ENCODE measurements at places on chromosomes 4 and X.
A peak's percentile ranks its signal among the peaks of the same experiment; 100 is the strongest.

DNA sequence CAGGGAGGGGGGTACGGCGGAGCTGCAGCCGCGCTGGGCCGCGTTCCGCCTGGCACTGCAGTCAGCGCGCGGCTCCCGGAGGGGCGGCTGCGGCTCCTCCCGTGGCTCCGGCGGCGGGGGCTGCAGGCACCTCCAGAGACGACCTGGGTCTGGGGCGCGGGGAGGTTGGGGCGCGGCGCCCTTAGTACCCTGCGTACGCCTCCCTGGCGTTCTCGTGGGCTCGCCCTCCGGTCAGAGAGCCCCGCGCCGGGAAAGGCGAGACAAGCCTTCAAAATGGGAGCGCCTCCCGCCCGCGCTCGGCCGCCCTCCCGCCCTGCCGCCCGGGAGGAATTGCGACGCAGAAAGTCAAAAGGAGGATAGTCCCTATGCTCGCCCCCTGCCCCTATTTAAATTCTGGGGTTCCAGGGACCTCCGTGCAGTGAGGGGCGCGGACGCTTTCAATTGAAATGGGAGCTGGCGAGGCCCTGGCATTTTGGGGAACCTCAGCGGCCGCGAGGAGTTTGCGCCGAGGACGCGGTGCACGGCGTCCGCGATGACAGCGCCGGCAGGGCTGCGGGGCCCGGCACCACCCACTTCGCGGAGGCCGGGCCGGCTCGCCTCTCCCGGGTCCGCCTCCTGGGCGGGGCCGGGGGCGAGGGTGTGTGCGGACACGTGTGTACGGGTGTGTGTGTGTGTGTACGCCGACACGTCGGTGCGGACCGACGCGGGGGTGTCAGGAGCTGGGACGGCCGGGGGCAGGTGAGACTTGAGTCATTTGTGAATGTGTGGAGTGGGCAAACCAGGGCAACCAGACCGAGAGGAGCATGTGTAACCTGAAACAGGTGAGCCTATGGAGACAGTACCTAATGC lies 544 bp downstream of the HERC3 start:
- DNase-seq = no peak

DNA sequence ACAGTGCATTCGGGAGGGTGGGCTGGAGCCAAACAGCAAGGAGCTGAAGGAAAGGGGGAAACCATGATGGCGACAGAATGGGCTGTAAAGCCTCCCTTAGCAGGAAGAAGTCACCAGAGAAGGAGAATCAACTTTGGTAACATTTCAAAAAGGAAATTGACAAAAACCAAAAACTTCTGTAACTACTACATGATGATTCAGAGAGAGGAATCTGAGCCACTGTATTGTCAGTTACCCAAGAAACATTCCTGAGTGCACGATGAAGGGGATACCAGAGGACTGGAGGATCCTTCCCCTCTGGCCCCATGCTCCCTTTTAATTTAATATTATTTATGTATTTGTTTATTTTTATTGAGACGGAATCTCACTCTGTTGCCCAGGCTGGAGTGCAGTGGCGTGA lies 26.3 kb downstream of the PDHA1 start:
- no peak for DNase-seq

- DNase-seq = no peak
Measured at GRCh38 chr4:39544580-39545315, 17.5 kb upstream of the UGDH start.

DNA sequence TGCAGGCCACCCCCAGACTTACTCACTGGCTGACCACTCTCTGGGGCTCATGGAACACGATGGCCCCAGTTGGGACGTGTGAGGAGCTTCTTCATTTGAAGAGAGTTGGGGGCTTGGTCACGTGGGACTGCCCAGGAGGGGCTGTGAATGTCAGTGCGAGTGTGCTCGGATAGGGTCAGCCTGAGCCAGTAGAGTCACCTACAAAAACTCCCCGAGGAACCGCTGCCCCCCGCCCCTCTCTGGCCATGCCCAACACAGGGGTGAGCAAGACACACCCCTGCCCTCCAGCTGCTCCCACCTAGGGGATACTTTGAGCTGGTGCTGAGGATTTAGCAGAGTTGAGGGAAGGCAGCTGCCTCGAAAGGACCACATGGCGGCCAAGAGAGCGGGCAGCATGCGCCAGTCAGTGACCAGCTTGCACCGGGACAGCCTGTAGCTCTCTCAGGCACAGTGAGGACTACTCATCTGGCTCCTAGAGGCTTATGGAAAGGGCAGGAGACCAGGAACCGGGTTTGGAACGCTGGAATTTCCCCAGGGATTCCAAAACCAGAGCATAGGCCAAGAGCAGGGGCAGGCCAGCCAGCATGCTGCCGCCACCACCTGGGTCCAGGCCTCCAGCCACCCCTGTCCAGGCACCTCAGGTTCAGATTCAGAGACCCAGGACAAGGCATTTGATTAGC lies 8.4 kb downstream of the PNMA6E start:
- DNase-seq = no peak

GRCh38 chrX:134670134-134670924 lies 12.1 kb upstream of the PLAC1 start:
- peak; percentile 0 for DNase-seq

DNA sequence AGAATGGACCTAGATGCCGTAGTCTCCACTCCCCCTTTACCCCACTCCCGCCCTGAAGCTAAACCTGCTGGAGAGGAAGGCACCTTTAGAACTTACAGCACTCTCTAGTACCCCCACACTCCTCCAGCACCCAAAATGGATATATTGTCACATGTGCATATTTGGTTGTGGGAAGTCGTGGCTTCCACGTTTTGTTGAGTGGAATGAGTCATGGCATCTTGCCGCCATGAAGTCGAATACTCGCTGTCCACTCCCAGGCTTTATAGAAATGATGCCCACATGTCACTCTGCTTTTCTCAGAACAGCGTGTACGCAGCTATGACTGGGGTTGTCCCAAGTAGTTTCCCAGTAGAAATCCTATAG lies 545 bp downstream of the ABCE1 start:
- DNase-seq = no peak

- no peak for DNase-seq
Measured at GRCh38 chr4:24382381-24382780, 202.0 kb downstream of the DHX15 start.

- no peak for DNase-seq
Measured at GRCh38 chr4:167021545-167022155, 212.6 kb downstream of the SPOCK3 start.

DNA sequence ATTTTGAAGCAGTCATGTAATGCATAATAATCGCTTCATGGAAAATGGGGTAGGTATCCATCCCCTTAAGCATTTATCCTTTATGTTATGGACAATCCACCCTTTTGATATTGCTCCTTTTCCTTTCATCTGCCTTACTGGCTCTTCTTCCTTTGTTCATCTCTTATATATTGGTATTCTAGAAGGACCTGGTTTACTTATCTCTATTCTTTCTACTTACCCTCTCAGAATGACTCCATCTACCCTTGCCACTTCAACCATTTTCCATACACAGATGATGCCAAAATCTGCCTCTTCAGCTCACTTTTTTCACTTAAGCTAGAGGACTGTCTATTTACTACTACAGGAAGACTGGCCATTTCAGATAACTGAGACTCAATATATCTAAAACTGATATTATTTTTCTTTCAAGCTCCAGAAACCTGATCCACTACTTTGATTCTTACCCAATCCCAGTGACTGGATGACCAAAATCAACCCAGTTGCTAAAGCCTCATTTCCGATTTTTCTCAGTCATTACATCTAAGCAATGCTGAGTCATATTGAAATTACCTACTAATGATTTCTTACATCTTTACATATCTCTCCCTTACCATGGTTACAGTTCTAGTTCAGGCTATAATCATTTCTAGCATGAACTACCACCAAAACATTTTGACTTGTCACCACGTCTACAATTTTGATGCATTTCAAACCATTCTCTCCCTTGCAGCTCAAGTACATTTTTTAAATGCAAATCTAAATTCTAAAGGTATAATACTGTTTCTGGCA lies 93.7 kb downstream of the FAAH2 start:
- DNase-seq = no peak

Data from cortex of kidney (tissue), 1 donor.